AG10803 (cell line): ENCODE measurements at places on chromosomes 6 and 20.

- DNase-seq: peak; percentile 53
Measured at GRCh38 chr6:80543598-80544222, 437.2 kb downstream of the BCKDHB start.

GRCh38 chr20:62319346-62319909, 16.6 kb downstream of the ADRM1 start:
- DNase-seq: no peak

DNA sequence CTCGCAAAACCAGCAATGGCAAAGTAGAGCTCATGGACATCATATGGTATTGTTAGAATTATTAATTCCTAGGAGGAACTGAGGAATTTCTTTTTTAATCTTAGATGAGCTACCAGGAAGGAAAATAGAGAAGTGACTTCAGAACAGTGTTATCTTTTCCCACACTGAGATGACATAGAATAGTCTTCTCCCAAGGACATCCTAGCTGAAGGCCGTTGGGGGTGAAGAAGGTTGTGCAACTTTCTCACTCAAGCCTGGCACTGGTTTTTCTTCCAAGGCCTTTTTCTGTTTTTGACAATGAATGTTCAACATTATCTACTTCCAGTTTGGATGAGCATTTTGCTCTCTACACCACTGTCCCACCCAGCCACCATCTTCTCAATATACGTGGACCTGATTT, 35.8 kb upstream of the MAS1 start:
- no peak for DNase-seq

DNA sequence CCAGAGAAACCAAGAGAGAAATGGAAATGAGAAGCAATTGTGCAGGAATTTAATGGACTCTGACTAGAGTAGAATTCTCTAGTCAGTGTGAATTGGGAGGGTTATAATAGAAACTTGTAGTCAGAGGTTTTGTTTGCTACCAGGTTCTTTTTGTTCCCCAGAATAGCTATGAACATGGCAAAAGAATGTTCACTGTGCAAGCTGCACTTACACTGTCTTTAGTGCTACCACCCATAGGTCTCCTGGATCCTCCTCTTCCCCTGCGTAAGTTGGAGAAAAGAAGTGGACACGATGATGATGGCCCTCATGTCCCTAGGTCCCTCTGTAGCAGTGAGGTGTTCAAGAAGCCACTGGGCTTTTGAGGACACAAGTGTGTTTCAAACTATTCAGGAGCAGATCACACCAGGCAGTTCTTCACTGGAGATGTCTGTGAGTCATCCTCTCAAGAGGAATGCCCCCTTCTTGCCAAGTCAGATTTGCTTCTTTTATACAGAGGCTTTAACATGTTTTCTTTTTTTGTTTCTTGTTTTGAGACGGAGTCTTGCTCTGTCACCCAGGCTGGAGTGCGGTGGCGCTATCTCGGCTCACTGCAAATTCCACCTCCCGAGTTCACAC, 47.6 kb upstream of the SMIM8 start:
- DNase-seq: peak; percentile 76

DNA sequence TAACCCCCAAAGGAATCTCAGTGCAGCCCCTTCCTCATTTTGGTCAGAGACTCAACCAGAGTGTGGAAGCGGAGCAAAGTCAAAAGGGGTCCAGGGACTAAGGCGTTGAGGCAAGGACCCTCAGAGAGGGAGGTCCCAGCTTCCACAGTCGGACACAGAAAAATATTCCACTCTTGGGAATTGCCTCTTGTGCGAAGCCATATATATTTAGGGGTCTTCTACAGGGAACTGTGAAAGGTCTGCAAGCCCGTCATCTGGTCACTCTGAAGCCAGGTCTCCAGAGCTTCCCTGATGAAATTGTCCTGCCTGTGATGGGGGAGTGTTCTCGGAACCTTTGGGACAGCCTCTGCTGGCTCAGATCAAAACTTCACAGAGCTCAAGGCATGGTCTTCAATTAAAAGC, 160.8 kb downstream of the TBXT start:
- no peak for DNase-seq

GRCh38 chr20:33309631-33310030, 26.6 kb downstream of the BPIFB1 start:
- DNase-seq: no peak

DNA sequence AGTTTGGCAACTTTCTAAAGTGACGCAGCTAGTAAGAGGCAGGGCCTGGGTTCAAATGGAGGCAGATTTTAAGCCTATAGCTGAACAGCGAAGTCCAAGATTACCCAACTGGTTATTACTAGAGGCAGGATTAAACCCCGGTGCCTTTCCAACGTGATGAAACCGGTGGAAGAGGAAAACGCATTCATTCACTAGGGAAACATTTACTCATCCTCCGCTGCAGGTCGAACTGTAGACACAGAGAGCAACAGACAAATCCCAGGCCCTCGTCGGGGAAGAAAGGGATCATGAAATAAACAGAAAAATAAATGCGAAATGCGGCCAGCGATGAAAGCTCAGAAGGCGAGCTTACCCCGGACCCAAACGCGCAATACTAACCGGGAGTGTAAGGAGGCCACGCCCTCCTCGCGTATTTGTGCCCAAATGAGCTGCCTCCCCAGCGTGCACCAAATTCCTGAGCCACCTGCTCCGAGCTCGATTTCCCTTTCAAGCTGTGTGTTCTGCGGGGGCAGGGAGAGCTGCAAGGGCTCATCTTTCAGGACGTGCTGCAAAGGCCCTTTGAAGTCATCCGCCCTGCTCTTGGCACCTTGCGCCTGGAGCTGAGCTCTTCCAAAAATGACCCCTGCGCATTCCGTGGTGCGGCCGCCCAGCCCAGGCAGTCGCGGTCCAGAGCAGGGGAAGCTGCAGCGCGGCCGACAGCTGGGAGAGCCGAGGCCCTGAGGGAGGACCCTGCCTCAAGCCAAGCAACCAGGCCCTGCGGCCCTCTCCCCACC, 46.9 kb downstream of the PDYN start:
- peak; percentile 24 for DNase-seq
